ENCODE measurements at places on chromosomes 16 and 17.

GRCh38 chr16:65831903-65832666 is 534.4 kb upstream of the CDH5 start:
- DNase-seq = no peak

DNA sequence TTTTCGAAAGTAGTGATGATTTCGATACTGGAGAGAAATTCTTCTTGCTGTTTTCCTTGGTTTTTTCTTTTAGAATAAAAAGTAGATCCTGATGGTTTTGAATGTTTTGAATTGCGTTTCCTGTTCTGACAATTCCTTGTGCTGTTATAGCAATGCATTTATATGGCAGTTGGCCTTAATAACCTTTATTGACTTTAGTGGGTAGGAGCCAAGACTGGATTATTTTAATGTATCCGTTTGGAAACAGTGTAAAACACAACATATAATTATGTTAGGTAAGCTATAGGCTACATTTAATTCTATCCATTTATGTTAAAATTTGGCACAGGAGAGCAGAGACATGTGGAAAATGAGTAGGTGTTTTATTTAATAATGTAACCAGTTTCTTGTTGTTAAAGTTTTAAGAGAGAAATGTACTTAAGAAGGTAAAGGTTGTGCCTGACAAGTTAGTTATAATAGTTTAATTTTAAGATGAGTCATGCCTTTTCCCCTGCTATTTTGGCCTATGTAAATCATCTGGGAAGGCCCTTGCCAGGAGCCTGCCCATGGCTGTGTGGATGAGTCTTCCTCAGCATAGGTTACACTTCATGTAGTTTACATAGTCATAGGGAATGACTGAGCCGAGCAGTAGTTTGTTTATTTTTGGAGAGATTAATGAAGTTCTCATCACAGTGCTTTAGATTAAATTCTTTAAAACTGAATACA is 189.9 kb downstream of the FTO start:
- no peak for DNase-seq

DNA sequence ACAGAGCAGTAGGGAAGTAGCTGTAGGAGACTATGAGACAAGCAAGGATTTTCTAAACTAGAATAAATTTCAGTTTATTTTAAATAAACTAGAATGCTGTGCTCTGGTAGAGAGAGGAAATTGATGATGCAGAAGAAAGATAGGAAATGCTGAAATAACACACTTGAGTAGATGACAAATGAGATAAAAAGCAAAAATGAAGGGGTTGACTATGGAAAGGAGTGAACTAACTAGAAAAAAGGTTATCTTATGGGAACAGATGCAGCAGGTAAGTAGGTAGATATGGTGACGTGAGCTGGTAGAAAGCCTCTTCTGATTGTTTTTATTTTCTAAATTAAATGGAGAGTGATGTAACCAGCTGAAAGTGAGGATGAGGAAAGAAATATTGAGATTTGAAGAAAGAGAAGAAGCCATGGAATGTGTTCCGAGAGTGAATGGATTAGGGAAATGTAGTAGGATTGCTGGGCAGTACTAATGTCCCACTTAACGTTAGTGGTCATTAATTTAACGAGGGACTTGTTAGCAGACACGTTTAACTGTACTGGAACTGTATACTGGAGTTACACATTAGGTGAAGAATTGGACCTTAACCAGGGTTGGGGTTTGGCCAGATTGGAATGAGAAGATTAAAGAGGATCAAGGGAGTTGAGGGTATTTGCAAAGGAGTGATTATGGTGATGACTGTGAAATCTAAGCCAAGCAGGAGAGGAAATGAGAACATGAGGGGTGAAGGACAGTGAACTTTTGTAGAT is 196.5 kb downstream of the TANC2 start:
- no peak for DNase-seq

- DNase-seq = no peak
Observed at GRCh38 chr17:77185137-77185536, 44.4 kb downstream of the SEC14L1 start.

- no peak for DNase-seq
Observed at GRCh38 chr16:27374221-27374803, 27.7 kb upstream of the IL21R start.

GRCh38 chr17:67015001-67015400 is 29.4 kb upstream of the CACNG1 start:
- no peak for DNase-seq

GRCh38 chr16:84672276-84673202 is 24.2 kb downstream of the KLHL36 start:
- DNase-seq = peak; percentile 86

- DNase-seq = no peak
Observed at GRCh38 chr16:88730632-88731607, 24.6 kb downstream of the CTU2 start.

DNA sequence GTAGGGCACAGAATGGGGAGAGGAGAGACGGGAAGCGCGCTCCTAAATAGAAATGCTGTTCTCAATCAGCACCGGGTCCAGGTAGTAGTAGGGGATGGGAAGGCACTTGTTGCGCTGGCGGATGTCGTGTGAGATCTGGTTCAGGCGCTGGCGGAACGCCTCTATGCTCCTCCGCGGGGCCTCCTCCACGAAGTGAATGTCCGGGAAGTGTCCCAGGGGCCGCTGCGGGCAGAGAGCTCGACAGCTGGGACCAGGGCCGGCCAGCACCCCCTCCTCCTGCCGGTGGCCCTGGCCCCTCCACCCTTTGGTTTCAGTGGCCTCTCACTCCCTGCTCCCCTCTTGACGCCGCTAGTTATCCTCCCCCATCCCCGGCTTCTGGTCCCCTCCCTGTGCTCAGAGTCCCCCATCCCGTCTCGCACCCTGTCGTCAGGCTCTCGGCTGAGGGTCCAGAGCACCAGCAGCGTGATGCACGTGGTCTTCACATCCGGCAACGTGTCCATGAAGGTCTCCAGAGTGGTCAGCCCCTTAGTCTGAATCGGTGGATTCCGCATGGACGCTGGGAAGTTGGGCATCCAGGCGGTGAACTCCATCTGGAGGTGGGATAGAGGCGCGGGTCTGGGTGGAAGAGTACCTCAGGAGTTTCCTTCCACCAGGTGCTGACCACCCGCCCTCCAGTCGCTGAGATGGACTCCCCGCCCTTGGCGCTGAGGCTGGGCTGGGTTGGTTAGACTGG is 14.6 kb downstream of the ALOX12B start:
- peak; percentile 35 for DNase-seq

GRCh38 chr17:44529864-44530263 is 26.7 kb upstream of the GPATCH8 start:
- DNase-seq = no peak

- no peak for DNase-seq
Observed at GRCh38 chr17:21352221-21352980, 23.8 kb upstream of the KCNJ12 start.

DNA sequence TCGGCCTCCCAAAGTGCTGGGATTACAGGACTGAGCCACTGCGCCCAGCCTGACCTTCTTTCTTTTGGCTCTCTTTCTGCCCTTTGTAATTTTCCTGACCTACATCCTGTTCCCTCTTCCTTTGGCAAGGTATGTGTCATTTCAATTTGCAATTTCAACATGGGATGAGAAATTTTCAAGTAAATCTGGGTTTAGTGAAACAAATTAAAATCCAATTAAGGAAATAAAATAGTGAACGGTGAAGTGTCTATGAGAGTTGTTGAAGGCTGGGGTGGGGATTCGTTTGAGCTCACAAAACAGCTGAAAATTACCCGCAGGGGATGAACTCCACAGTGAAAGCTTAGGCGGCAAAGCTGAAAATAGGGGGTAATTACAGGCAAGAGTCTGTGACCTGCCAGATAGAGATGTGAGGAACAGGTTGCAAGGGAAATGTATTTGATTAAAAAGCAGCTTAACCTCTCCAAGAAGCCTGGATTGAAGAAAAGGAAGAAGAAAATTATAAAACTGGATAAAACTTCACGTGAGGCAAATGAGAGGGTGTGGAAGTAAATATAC is 277.7 kb downstream of the UTP18 start:
- DNase-seq = no peak

DNA sequence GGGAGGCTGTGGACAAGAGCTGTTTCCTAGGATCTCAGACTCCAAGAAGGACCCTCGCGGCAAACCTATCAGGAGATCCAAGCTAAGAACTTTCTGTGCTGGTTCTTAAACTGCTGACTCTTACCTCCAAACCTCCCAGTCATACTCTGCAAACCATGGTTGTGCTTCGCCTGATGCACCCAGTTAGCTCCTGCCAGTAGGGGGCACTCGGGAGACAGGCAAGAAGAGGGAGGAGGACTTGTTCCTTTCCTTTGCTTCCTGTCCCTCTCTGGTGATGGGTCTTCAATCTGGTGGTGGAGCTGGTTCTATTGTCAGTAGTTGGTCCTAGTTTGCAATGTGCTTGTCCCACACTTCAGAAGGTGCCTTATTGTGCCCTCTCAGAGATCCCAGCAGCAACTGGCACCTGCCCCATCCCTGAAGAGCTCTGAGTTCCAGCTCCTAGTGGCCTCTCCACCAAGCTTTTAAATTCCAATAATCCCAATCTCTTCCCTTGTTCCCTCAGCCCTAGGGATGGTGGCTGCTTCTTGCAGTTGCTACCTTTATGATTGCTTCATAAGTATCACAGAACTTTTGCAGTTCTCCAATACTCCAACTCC is 113.5 kb upstream of the RPL38 start:
- DNase-seq = peak; percentile 11
